D341Med (cell line): ENCODE measurements at places on chromosomes 13 and 19.

DNA sequence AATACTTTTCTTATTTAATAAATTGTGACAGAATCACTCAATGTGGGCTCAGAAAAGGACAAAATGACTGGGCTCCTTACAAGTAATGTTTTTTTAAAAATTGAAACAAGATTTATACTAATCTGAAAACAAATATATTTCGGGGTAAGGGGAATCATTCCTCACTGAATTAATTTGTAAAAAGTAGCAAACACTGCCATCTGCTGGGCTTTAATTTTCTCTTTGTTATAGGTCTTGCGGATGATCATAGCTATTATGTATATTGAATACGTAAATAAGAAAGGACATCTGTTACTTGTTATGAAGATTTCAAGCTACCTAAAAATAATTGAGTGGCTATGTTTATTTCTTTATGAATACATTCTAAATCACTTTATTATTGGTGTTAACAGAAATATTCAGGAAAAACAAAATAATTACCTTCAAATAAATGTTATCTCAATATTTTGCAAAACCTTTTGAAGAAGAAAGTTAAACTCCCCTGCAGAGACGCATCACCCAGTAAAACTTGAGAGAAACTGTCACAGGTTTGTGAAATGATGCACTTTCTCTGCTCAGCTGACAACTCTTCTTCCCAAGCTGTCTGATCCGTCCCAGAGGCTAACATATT, 17.8 kb upstream of the ENOX1 start:
- no peak for DNase-seq

GRCh38 chr13:23160638-23161480, 19.9 kb upstream of the SGCG start:
- no peak for DNase-seq

DNA sequence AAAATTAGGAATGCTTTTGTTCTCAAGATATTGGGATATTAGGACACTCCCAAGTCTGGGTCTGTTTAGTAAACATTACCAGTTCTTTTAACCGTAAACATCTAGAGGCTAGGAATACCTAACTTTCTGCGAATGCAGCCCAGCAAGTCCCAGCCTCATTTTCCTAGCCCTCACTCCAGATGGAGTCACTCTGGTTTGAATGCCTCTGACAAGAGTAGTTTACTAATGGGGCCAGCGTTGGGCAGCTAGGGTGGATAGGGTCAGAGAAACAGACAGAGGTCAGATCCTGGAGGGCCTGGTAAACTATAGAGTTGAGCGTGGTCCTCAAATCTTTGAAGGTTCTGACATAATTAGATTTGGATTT, 53.6 kb downstream of the WDFY2 start:
- DNase-seq = no peak

DNA sequence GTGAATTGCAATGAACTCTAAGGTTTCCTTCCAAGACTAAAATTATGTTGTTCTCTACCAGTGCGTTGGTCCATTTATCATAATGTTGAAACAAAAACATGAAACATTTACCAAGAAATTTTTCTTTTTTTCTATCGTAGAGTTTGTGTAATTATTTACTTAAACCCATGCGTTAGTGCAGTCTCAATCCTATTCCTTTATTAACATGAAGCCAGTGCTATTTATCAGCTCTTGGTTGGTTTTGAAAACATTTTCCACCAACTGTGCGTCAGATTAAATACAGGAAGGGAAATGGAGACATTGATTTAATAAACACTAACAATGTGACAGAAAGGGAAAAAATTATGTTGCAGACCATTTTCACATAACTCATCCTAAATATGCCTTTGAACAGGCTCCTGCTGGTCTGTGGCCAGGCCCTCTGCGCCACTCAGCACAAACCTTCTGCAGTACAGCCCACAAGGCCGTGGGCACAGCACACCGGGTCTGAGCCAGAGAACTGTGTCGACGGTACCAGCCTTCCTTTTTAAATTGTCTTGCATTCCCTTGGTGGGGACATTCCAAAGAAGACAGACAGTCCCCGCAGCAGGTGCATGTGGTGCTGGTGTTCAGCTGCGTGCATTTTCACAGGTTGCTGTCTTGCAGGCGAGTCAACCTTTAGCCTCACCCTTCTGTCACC, 135.8 kb downstream of the SHISA2 start:
- no peak for DNase-seq

DNA sequence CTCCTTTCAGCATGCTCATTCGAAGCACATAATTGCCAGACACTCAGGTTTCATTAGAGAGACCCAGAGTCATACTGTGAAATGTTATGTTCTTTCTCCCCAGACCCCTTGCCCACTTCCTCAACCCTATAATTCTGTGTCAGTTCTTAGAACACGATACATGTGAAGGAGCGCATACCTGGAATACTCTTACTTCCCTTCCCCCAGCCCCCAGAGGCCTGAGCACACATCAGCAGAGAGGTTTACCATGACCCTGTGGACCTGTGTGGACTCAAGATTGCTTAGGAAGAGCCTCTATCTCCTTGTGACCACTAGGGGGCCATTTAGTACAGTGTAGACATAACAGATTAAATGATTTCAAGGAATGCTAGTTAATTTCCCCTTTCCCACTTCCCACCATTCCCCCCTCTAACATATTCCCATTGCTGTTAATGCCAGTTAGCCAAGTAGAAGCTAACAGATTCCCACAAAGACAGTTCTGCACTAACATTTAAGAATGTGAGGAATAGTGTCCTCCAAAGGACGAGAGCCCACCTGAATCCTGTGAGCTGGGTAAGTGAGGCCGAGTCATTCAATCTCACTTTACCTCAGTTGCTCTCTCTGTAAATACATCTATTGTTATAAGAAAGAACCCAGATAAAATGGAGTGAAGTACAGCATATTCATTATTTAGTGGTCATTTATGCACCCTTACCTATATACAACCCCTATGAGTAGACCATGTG, 154.2 kb upstream of the MAB21L1 start:
- peak; percentile 55 for DNase-seq

GRCh38 chr13:43815204-43815603, 28.4 kb upstream of the ENOX1 start:
- no peak for DNase-seq

DNA sequence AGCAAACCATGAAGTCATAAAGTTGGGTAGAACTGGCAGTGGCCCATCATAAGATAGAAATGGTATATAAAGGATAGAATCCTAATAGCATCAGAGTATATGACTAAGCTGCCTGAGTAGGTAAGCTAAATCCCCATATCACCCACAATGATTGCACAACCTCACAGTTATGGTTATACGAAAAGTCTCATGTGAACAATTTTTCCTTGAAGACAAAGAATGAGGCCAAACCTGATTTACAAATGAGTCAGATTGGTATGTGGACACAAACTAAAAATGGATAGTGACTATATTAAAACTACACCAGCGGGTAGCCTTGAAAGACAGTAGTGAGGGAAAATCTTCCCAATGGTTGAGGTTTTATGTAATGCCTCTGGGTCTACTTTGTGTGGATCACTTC, 40.9 kb upstream of the UFM1 start:
- DNase-seq = no peak

- DNase-seq = peak; percentile 71
Measured at GRCh38 chr19:30692181-30692811, 320.1 kb downstream of the ZNF536 start.

DNA sequence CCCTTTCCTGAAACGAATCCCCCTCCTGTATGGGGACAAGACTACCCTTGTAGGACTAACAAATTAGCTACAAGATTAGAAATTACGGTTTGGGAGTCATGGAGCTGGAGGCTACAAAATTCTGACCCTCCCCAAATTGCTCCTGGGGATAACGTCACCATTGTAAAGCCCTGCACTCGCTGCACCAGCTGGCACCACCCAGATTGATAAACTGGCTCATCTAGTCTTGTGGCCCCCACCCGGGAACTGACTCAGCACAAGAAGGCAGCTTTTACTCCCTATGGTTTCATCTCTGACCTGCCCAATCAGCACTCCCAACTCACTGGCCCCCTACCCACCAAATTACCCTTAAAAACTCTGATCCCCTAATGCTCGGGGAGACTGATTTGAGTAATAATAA, 150.6 kb upstream of the TSC22D1 start:
- DNase-seq = no peak

DNA sequence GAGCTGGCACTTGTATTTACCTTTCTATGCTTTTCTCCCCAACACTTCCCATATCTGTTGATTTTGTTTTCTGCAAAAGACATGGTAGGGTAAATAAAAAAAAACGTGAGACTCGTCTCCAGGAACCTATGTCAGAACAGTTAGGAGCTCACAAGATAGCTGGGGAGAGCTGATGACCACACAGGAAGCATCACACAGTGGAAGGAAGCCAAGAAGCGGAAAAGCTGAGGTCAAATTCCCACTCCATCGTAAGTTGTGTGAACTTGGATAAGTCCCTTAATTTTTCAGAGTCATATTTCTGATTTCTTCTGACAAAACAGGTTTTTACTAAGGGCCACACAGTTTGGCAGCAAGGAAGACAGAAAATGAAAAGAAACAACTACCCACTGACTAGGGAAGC, 199.6 kb downstream of the KLF5 start:
- no peak for DNase-seq

DNA sequence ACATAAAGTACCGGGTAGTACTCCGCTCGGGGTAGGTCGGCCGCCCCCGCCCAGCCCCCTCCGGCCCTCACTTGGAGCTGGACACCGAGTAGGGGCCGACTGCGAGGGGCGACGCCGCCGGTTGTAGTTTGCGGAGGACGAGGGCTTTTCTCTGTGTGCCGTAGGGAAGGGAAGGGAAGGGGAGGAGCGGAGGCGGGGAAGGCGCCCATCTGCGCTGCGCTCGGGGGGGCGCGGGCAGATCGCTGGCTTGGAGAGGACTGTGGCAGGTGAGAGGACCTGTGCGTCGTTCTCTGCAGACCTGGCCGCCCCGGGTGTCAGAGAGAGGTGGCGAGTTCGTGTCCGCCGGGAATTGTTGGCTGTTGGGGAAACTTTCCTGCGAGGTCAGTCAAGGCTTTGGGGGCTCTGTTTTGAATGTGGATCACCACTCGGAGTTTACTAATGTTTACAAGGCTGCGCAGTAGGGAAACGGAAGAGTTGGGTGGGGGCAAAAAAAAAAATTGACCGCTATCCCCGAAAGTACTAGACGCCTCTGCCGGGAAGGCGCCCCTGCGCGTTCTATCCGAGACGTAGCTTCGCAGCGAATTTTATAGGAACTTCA, 1.4 kb downstream of the ING1 start:
- DNase-seq = no peak

GRCh38 chr13:47472516-47472915, 528.6 kb downstream of the SUCLA2 start:
- DNase-seq = no peak

GRCh38 chr13:99642006-99642405, 140.7 kb downstream of the TM9SF2 start:
- no peak for DNase-seq

GRCh38 chr13:66098931-66099628, 1131.1 kb downstream of the PCDH9 start:
- DNase-seq = no peak

DNA sequence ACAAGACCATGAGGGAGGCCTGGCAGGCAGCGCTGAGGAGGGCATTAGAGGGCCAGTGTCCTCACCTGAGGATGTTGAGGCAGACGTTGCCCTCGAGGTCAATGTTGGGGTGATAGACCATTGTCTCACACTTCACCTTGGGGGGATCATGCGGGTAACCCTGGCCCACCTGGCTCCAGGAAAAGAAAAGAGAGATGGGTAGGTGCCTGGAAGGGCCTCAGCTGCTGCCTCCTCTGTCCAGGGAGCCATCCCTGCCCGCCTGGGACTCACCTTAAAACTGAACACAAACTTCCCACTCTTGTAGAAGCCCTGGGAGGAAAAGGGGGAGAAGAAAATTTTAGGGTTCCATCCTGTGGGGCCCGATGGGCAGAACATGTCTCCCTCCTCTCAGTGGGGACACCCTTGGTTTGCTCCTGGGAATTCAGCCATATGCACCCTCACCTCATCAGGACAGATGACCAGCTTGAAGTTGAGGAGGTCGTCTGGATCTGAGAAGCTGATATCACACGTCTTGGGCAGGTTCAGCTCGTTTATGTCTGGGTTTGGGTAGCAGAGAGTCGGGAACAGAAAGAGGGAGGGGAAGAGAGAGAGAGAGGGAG, 1.7 kb downstream of the UBE2M start:
- no peak for DNase-seq

- no peak for DNase-seq
Measured at GRCh38 chr19:18373892-18374629, 11.9 kb upstream of the GDF15 start.

DNA sequence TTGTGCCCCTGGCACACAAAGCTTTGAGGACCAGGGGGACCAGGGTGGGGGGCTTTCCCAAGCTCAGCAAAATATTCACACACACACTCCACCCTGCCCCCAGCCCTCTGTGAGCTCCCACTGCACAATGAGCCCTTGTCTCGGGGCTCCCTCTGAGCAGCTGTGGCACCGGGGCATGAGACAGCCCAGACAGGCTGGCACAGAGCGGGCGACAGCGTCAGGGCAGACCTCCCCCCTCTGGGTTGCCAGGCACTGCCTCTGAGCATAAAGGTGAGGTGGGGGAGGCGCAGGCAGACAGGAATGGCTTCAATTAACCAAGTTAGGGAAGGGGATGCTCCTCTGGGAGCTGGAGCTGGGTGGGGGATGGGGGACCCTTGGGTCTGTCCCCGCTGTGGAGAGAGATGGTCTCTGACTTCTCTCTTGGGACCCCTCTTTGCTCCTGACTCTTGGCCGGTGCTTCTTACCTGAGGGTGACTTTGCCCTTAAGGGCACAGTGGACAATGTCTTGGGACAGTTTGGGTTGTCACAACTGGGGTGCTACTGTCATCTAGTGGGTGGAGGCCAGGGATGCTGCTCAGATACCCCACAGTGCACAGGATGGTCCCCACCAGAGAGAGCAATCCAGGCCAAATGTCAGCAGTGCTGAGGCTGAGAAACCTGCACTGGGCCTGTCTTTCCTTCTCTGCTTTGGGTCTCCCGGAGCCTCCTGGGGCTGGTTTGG, 30.3 kb downstream of the LYL1 start:
- no peak for DNase-seq

GRCh38 chr13:107104631-107105030, 536.7 kb upstream of the ARGLU1 start:
- no peak for DNase-seq

DNA sequence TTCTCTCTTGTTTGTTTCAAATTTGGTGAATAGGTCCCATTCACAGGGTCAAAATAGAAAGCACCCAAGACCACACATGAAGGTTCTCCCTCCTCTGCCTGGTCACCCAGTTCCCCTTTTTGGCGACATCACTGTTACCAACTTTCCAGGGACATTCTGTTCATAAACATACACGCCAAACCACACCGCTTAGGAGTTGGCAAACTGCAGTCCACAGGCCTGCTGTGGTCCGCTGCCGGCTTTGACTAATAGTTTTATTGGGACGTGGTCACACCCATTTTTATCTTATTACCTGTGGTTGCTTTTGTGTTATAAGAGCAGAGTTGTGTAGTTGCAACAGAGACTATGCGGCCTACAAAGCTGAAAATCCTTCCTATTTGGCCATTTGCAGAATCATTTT, 24.2 kb downstream of the UHRF1 start:
- no peak for DNase-seq

GRCh38 chr13:22144806-22145205, 473.9 kb downstream of the FGF9 start:
- no peak for DNase-seq

GRCh38 chr19:18339723-18340122, 675 bp upstream of the PGPEP1 start:
- no peak for DNase-seq

- DNase-seq = no peak
Measured at GRCh38 chr13:63381078-63381859, 1965.6 kb upstream of the PCDH20 start.

- no peak for DNase-seq
Measured at GRCh38 chr13:34793301-34793700, 148.8 kb upstream of the NBEA start.
